Tibial artery (tissue), 4 donors: ENCODE measurements at places on chromosomes 11 and 22.

DNA sequence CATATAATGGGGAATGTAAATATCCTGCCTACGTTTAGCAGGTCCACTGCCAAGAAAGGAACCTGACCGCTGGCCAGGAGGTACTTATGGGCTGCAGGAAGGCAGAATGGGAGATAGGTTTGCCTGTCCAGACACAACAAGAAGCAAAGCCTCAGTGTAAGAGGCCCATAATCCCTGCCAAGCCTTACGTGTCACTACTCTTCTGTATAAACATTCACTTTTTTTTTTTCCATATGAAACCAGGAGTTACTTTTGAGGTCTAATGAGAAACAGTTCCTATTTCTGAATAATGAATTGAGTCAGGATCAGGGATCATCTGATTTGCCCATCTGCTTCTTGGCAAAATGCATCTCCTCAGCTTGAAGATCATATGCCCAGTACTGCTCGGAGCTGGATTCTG lies 230.2 kb downstream of the NTM start:
- no peak for DNase-seq

DNA sequence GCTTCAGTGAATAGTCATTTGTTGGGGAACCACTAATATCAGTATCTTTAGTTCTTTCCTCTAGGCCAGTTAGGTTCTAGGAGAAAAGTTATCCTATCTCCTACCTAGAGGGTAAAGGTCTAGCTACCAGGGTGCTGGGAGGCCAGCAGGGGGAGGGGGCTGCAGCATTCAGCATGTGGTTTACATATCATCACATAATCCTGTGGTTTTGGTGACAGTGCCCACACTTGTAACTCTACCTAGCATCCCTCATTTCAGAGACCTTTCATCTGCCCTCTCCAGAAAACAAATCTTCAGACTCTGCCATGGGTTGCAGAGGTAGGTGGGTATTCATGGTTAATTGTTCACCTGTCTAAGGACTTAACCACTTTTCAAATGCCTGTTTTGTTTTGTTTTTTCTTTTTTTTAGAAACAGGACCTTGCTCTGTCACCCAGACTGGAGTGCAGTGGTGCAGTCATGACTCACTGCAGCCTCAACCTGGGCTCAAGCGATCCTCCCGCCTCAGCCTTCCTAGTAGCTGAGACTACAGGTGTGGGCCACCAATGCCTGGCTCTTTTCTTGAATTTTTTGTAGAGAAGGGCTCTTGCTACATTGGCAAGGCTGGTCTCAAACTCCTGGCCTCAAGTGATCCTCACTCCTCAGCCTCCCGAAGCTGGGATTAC lies 146.8 kb downstream of the ENTHD1 start:
- DNase-seq, result no peak

DNA sequence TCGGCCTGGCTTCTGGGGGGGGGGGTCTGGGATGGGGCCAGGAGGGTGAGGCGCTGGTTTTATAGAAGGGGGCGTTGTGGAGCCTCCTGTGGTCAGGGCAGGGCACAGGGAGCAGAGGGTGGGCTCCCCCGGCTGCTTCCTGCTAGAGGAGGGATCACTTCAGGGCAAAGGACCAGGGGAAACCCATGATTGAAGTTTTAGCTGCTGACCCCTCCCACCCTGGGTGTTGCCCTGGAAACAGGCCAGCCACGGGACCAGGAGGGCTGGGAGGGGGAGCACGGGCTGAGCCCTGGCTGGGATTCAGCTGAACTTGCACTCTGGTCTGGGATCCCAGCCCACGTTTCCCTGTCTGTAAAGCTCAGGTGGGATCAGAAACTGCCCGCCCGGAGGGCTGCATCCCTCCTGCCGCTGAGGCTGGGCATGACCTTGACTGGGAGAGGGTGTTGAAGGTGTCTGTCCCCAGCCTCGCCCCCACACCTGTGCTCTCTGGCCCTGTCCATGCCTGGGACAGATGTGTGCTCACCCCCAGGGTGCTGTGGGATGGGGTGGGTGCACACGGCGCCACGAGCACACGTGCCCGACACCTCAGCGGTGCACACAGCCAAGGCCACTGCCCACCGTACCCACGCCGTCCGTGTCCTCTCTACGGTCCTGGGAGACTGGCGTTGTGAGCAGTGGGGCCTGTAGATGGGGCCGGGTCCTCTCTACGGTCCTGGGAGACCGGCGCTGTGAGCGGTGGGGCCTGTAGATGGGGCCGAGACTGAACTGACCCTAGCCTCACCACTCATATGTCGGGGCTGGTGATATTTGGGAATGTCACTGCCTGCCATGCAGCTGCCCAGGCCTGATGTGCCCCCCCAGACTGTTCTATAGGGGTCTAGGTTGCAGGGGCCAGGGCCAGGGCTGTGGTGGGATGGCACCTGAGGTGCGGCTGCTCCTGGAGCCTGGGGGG lies 2.3 kb downstream of the TSPAN4 start:
- DNase-seq, result peak; percentile 96

GRCh38 chr11:119380160-119380826 lies 1.2 kb downstream of the USP2 start:
- DNase-seq, result no peak

DNA sequence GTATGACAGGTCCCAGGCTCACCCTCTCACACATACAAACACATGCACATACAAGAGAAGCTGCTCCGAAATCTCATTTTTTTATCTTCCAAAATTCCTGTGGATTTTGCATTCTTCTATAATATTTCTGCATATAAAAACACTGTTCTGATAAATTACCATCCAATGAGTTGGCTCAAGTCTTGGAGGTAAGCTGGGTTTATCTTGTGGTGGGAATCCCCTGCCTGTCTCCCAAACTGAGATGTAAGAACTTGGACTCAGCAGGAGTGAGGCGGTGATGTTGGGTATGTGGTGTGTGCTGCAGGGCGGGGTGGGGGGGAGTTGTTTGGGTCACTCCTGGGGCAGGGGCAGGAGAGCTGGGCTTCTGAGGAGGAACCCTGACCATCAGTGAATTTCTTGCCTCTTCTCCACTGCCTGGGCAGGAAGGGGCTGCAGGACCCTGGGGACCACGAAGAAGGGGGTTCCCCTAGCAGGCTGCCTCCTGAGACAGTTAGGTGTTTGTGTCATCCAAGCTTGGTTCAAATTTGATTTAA lies 6.8 kb upstream of the P2RY6 start:
- DNase-seq, result no peak

DNA sequence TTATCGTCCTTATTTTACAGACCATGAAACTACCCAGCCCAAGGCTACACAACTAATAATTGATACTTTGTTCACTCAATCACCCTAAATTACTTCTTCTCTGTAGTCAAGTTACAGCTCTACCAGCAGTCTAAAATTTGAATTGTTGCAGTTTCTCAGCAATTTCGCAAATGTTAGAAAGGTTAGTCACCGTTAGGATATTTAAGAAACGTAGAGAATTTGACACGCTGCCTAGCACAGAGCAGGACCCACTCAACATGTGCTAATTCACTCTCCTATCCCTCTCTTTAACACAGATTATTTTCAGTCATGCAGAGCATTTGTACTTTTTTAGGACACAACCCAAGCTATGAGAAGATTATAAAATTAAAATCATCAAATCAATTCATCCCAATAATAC lies 771.1 kb upstream of the LUZP2 start:
- no peak for DNase-seq

- no peak for DNase-seq
Measured at GRCh38 chr11:122137078-122137793, 21.2 kb upstream of the BLID start.

DNA sequence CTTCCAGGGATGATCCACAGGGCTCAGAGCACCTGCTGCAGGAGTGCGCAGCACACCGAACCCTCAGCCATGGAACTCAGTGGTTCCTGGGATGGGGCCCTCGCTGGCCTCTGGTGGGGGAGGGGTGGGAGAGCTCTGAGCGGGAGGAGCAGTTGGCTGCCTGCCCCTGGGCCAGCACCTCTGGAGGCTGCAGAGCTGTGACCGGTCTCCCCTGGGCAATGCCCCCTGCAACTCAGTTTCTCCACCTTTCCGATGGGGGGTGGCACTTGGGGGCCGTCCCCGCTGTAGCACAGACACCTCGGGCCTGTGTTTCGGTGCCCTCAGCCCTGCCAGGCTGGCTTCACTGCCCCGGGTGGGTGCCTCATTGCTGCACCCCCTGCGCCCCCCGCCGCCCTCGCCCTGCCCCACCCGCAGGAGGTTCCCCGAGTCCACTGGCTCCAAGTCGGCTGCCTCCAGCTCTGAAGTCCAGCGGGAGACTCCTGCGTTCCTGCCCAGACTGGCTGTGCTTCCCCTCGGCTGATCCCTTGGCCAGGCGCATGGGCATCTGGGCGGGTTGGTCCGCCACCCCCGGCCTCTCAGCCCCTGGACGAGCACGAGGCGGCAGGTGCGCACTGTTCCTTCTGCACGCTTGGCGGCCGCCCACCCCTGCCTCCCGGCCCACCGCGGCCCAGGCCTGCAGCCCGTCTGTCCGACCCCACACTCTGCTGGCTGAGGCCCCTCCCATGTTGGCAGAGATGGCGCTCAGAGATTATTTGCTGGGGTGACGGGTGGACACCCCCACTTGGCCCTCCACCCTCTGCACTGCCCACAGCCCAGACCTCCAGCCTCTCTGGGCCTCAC lies 1.8 kb downstream of the MUC6 start:
- no peak for DNase-seq

- no peak for DNase-seq
Measured at GRCh38 chr11:89267660-89268302, 90.1 kb downstream of the TYR start.

DNA sequence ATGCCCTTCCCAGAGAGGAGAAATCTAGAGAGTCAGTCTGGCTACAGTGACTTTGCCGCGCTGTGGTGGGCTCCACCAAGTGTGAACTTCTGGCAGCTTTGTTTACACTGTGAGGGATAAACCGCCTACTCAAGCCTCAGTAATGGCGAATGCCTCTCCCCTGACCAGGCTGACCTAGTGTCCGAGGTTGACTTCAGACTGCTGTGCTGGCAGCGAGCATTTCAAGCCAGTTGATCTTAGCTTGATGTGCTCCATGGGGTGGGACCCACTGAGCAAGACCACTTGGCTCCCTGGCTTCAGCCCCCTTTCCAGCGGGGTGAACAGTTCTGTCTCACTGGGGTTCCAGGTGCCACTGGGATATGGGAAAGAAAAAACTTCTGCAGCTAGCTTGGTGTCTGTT lies 38.6 kb upstream of the PTH start:
- DNase-seq, result no peak

GRCh38 chr11:12762278-12762677 lies 88.1 kb downstream of the TEAD1 start:
- DNase-seq, result no peak

DNA sequence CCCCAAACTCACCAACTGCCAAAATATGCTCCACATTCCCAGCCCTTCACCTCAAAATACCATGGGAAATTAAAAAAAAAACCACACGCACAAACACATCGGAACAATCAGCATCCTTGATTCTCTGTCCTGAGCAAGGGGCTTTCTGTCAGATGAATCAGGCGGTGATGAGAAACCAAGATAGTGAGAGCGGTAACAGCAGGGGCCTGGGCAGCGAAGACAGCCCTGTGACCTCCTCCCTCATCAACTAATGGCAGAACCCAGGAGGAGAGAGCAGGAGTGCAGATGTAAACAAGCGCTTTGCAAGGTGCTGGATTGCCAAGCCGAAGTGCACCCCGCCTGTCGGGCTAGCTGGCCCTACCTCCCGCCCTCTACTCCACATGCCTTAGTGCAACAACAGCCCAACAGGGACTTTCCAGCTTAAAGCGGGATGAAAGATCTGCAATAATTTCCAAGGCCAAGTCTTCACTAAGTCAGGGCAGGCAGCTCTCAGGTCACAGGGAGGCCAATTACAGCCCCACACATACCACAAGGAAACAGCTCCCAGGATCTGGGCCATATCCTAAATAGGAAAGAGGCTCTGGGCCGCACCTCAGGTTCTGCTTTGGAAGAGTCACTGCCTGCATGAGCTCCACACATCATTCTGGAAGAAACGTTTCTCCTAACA lies 72.2 kb upstream of the BID start:
- peak; percentile 43 for DNase-seq

GRCh38 chr22:41757502-41757901 lies 43.0 kb upstream of the CCDC134 start:
- DNase-seq, result no peak

DNA sequence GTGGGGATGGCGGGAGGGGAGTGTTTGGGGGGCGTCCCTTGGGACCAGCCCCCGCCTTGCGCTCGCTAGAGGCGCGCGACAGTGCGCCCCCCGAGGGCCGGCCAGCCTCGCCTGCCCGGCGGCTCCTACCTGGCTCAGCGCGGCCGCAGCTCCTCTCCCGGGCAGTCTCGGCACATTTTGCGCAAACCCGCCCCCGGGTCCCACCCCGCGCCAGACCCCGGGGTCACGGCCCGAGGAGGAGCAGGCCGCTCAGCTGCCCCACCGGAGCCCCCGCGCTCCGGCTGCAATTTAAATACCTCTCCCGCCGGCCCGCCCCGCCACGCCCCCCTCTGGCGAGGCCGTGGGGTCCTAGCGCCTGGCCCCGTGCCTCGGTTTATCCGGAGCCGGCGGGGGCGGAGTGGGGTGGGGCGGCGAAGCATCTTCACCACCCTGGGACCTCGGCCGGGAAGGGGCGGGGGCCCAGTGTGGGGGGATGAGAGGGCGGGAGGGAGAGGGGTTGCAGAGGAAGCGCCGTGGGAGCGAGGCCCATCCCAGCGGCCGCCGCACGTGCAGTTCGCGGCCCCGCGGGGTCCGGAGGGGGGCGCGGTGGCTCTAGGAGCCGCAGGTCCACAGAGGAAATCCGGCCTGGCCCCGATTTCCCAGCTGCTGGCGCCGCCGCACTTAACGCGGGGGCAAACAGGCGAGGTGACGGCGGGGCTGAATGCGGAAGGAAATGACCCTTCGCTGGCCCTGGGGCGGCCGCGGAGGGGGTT lies at the start of gene LRRC32:
LRRC32 (minus strand) TSS at position 263 of the 752 bp plus-strand sequence. CDS start 4,793 bp downstream, outside the sequence.
- peak; percentile 56 for DNase-seq

DNA sequence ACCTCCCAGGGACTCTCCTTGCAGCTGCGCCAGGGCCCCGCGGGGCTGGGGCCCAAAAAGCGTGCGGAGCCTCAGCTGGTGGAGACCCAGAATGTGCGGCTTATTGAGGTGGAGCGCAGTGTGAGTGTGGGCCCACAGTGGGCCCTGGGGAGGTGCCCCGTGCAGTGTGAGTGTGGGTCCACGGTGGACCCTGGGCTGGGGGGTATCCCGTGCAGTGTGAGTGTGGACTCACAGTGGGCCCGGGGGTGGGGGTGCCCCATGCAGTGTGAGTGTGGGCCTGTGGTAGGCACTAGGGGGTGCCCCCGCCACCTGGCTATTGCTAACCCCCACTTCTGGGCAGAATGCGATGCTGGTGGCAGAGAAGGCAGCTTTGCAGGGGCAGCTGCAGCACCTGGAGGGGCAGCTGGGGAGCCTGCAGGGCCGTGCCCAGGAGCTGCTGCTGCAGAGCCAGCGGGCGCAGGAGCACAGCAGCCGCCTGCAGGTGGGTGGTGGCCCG lies 7.8 kb upstream of the RPS6KA4 start:
- no peak for DNase-seq

- DNase-seq, result no peak
Measured at GRCh38 chr11:18243783-18244362, 4.6 kb downstream of the SAA2 start.
